ENCODE measurements at places on chromosomes 12 and 14.

DNA sequence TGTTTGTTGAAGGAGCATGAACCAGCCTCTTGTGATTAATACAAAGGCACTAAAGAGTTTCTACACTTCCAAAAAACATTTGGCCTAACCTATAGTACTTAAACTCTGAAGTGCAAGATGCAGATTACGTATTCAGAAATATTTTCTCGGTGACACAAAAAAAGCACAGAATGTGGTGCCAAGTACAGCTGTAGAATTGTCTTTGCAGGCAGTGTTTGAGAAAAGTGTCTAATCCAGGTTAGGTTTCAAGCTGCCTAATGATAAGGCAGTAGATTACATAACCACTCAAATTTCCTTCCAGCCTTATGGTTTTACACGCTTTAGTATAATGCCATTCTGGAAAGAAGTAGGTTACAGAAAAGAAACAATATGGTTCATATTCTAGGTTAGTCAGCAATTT, 205.2 kb downstream of the KLHL28 start:
- no peak for DNase-seq

- no peak for DNase-seq
These were observed 53.0 kb downstream of the PKP2 start for GRCh38 chr12:32843528-32844095.

DNA sequence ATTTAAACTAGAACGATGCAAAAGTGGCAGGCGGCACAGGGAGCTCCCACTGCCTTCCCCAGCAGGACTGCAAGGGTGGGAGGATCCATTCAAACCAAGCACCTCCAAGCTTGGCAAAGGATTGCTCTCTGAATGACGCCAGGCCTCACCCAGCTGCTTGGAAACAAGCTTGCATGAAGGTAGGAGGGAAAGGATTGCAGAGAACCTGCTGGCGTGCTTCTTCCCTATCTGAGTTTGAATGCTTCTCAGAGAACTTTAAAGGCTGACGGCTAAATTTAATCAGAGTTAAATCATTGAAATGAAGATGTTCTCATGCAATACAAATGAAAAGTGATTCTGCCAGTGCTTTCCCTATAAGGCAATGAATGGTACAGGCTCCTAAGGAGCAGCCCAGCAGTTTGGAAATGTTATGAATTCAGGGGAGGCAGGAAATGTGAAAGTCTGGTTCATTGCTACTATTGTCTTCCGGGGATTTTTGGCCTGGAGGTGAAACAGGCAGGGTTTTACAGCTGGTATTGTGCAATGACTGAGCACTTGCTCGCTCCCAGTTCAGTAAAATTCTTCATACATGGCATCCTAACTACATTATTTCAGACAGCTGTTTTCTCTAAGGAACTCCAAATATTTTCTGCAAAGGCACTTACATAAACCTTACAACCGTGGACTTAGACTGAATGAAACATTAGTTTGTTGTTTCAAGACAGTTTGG, 31.9 kb upstream of the DUSP6 start:
- peak; percentile 31 for DNase-seq

- peak; percentile 43 for DNase-seq
These were observed at the start of gene SETD3 for GRCh38 chr14:99479906-99480869. TSS of gene SETD3 (minus strand) at chr14:99480859. CDS start at chr14:99465805, 15,054 bp downstream.

DNA sequence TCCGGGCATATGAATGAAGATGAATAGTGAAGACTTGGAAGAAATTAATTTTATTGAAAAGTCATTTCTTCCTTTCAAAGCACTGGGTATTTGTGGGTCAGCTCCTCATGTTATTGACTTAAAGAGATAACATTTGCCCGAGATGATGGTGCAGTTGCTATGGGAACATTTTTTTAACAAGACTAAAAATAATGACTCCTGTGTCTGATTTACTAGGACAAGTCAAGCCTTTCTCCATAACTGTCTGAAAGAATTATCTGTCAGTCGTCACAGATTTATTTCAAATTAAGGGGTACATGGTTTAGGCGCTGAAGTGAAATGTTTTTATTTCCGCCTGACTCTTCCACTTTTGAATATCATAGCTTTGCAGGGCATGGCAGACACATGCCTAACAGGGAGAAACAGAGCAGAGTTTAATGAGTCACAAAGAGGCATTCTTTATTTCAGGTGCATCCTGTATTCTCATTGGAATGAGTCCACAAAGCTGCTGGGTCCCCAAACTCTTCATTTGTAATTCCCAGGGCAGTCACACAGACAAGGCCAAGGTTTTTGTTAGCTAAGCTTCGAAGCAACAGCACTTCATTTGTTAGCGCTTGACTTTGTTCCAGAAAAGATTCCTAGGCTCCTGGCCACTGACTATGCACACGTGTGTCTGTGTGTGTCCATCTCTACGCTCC, 4.3 kb upstream of the GPHB5 start:
- DNase-seq = no peak

- DNase-seq = no peak
These were observed 24.6 kb upstream of the NCOR2 start for GRCh38 chr12:124592050-124592449.

- no peak for DNase-seq
These were observed 113.8 kb downstream of the KCNK10 start for GRCh38 chr14:88209273-88209672.

- DNase-seq = no peak
These were observed 132.8 kb downstream of the SAMD4A start for GRCh38 chr14:54699735-54700134.
